ENCODE measurements at places on chromosomes 12 and 14. TPM values are rescaled to one million over a fixed set of nuclear protein-coding genes. Genes with fewer than 3 reads are reported as not detected.

DNA sequence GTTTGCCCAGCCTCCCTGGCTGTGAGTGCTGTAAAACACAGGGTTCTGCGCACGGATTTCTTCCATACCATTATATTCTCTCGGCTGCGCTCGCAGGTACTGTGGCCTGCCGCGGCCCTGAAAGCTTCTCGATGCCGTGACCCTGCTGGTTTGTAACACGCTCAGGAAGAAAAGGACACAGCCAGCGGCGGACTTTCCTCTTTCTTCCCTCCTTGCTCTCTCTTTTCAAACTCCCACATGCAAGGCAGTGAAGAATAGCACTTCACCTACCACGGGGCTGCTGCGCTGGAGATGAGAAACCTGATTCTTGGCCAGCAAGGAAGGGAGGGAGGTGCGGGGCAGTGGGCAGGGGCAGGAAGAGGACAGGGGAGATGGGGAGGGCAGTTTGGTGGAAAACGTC lies 130.2 kb downstream of the RBM19 start:
- H3K36me3 ChIP-seq, result no peaks in the 10 kb centered on the region
- no peak for DNase-seq
- no peak overlapping the region for H3K4me3 ChIP-seq
- H3K4me1 ChIP-seq, result no peaks in the 10 kb centered on the region
- no peak overlapping the region for H3K27ac ChIP-seq
- H3K27me3 ChIP-seq, result no peaks in the 10 kb centered on the region

- no peaks in the 10 kb centered on the region for H3K27me3 ChIP-seq
- H3K4me3 ChIP-seq, result peak overlapping the region; percentile 98
- DNase-seq, result no peak
- H3K27ac ChIP-seq, result peak overlapping the region; percentile 89
Measured at GRCh38 chr12:19129122-19129485, 429 bp upstream of the PLEKHA5 start.

DNA sequence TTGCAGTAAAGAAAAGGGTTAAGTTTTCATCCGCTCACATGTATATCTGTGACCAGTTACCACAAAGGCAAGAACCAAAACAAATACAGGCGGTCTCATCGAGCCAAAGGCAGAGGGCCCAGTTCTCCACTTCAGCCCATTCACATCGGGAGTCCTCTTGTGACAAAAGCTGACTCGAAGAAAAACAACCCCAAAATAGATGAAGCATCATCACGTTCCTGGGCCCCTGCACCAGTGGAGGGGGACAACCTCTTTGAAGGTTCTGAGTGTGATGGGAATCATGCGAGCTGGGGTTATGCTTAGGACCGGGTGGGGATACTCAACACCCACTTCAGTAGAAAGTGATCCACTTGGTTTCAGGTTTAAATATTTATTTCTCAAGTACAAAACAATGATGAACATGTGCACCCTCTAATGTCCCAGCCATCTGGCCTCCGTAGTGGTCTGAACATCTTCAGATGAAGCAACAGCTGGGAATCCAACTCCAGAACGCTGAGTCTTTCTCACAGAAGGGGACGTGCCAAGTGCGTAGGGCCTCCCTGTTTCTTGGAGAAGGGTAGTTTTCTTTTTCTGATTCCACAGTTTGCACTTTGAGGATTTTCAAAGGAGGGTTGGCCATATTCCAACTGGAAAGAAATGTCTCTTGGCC lies 8.4 kb downstream of the GSC start:
- H3K4me1 ChIP-seq, result no peaks in the 10 kb centered on the region
- H3K27ac ChIP-seq, result no peak overlapping the region
- no peaks in the 10 kb centered on the region for H3K27me3 ChIP-seq
- DNase-seq, result no peak
- no peaks in the 10 kb centered on the region for H3K36me3 ChIP-seq

Gene GPR68
- 0.84 TPM for total RNA-seq

Gene LBHD2
- not detected for total RNA-seq

Measured in aorta (tissue), 5 donors.